T47D (cell line): ENCODE measurements at places on chromosomes 4 and X.

GRCh38 chr4:158444621-158445020 is 77.1 kb upstream of the RXFP1 start:
- DNase-seq = no peak

- no peak for DNase-seq
Observed at GRCh38 chr4:29278585-29278984, 1441.6 kb upstream of the PCDH7 start.

- no peak for DNase-seq
Observed at GRCh38 chr4:153440475-153440874, 25.7 kb upstream of the TMEM131L start.

DNA sequence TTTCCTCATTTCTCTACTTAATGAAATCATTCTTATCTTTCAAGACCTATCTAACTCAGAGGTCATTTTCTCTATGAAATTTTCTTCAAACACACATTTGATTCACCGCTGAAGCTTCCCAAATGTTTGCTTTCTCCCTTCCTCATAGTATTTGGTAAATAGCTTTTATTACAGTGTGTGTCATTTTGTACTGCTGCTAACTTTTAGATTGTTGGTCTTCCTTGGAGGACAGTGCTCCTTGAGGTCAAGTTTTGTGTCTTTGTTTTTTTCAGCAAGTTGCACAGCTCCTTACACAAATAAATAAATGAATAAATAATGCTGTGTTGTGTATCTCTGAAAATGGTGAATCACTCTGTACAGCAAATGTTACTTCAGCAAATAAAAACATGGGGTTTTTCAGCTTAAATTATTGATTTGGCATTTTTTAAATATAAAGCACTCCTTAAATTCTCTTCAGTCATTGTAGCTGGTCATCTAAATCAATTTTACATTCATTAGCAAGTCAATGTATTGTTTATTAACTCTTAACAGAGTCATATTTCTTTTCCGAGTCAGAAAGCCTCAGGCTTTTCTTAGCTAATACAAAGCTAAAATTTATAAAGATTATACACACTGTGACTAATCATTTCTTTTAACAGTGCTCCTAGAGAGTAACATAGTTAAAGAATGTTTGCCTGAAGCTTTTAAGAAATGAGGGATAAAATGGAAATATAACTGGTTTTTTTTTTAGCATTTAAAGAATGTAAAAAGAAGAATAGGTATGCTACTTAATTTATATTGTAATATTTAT is 30.1 kb upstream of the MAD2L1 start:
- DNase-seq = no peak

- peak; percentile 7 for DNase-seq
Observed at GRCh38 chr4:150145090-150145945, 67.1 kb downstream of the DCLK2 start.

DNA sequence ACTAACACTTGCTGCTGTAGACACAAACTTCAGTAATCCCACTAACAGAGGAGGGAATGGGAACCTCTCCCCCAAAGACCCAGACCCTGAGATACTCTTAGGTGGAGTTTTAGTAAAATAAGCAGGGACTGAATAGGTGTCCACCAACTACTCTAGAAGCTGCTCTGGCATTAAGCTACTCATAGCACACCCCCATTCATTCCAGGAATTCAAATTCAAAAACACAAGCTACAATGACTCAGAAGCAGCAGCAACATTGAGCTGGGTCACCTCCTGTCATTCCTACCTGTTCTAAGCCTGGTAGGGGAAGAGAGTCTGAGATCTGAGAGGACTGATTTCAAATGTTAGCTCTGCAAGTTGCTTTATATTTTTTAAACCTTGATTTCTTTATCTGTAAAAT is 135.4 kb upstream of the FRMPD4 start:
- no peak for DNase-seq

GRCh38 chr4:100879471-100879870 is 361.6 kb upstream of the EMCN start:
- DNase-seq = no peak

DNA sequence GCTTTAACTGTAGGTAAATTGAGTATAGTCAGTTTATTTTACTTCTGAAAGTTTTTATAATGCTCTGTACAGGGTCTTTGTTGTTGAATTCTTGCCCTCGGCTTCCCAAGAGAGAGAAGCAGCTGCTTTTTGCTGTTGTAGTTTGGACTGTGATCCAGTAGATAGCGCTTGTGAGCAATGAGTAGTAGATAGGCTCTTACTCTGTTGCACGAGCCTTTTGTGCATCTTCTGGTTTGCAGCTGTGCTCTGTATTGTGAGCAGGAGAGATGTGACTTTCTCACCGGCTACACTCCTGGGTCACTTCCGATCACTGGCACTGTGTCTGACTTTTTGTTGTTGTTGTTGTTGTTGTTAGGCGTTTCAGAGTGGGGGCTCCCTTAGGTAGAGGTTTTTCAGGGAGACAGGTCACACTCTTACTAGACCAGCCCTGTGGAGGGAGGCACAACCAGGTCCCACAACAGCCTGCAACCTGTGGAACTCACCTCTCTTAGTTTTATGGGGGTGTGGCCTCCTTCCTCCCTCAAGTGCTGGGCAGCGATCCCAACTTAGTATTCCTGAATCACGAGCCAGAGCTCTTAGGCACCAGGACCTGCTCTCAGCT is 822.1 kb upstream of the GALNTL6 start:
- DNase-seq = peak; percentile 3

DNA sequence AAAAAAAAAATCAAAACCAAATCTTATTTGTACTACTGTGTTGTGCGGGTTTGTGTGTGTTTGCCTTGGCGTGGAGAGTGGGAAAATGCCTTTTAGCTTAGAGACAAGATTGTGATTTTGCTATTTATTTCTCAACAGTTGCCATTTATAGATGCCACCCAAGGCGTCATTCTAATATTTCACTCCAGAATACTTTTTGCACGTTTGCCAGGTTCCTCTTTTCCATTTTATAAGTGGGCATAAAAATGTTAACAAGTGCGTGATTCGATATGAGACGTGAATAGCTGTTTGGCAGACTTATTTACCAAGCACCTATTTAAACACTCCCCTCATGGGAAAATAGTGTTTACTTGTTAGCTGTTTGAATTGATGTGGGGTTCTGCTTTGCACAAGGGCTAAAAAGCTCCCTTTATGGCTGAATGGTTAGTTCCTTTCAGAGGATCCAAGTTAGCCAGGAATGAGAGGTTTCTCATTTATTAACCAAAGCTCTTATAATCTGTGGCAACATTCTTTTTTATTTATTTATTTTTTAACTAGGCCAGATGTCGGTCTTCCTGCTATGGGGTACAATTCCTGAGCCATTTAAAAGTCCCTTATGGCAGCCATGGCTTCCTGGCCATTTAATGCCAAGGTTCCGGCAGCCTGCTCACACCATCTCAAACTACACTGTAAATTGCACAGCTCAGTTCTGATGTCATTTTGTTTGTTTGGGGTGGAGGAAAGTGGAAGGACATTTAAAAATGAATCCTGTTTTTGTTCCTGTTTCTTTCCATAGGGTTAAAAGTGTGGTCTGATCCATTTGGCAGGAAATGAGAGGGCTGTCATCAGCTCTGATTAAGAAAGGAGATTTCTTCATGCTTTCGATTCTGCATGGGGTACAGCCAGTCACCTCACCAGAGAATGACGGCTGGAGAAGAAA is 14.6 kb downstream of the SMIM20 start:
- no peak for DNase-seq

GRCh38 chrX:9355739-9356138 is 109.1 kb upstream of the TBL1X start:
- no peak for DNase-seq

DNA sequence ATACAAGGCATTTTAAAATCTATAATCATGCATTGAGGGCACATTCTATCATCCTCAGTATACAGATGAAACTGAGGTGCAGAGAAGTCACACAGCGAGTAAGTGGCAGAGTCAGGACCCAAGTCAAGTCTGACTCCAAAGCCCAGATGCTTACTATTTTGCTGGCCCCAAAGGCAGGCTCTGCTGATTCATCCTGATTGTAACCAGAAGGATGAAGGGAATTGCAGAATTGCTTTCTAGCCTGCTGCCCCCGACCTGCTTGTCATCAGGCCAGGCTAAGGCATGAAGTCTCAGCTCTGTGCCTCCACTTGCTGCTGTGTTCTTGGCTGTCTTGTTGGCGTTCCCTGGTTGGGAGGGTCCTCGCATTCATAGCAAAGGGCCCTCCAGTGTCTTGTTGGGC is 62.7 kb downstream of the SLC9A6 start:
- DNase-seq = no peak

DNA sequence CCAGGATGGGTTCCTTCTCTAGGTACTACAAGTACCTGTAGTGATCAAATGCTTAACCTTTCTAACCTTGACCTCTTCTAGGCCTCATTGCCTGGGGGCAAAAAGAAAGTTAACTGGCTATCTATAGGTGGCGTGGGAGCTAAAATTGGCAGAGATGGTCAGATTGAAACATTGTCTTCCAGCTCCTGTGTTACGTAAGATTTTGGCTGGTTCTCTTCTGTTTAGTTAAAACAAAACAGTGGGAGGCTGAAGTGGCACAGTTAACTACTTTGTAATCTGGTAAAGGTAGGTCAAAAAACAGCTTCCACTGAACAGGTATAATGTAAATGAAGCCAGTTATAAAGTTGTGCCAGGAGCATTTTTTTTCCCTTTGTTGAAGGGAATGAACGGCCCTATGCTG is 115.2 kb downstream of the MBNL3 start:
- DNase-seq = no peak

GRCh38 chr4:61245069-61245714 is 45.1 kb downstream of the ADGRL3 start:
- DNase-seq = no peak

GRCh38 chrX:115311139-115311538 is 21.6 kb downstream of the LUZP4 start:
- no peak for DNase-seq

GRCh38 chrX:101605728-101606127 is 12.1 kb downstream of the ARMCX6 start:
- DNase-seq = no peak

- no peak for DNase-seq
Observed at GRCh38 chr4:25113915-25114904, 46.0 kb downstream of the SEPSECS start.

DNA sequence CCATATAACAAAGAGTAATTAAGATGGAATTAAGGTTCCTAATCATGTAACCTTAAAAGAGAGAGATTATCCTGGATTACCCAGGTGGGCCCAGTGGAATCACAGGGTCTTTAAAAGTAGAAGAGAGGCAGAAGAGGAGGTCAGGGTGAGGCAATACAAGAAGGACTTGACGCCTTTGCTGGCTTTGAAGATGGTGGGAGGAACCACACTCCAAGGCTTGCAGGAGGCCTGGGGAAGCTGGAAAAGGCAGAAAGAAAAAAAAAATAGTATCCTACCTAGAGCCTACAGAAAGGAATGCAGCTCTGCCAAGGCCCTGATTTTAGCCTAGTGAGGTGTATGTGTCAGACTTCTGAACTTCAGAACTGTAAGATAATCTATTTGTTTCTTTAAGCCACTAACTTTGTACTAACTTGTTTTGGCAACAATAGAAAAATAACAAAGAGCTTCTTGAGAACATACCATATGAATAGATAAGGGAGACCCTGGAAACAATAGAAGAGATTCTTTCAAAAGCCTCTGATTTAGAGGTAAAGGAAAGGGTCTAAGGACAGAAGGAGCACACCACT is 229.9 kb upstream of the TTC29 start:
- DNase-seq = no peak

DNA sequence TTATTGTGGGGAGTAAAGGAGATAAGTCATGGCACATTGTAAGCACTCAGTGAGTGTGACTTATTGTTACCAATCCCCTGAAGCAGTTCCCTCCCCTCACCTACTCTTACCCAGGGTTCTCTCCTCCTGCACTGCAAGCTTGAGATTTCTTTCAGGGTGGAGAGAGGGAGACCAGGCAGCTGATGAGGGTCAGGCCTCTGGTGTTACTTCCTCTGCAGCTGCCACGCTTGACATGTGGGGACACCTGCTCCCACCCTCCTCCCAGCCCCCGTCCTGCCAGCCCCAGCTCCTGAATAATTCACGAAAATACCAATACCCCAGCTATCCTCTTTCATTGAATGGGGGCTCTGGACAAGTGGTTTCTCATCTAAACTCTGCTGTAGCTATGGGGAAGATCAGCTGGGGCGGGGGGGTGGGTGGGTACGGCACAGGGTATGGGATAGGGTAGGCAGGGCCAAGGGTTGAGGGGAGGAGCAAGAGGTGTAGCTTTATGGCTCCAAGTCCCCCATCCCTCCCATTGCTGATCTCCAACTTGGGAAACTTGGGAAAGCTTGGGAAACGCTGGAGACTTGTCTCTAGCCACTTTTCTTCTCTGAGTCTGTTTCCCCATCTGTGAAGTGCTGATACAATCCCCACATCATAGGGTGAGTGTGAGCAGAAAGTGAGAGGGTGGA is 148.5 kb upstream of the PJA1 start:
- no peak for DNase-seq

- no peak for DNase-seq
Observed at GRCh38 chrX:16185725-16186136, 18.4 kb downstream of the MAGEB17 start.

- no peak for DNase-seq
Observed at GRCh38 chr4:115865736-115866135, 752.3 kb upstream of the NDST4 start.

DNA sequence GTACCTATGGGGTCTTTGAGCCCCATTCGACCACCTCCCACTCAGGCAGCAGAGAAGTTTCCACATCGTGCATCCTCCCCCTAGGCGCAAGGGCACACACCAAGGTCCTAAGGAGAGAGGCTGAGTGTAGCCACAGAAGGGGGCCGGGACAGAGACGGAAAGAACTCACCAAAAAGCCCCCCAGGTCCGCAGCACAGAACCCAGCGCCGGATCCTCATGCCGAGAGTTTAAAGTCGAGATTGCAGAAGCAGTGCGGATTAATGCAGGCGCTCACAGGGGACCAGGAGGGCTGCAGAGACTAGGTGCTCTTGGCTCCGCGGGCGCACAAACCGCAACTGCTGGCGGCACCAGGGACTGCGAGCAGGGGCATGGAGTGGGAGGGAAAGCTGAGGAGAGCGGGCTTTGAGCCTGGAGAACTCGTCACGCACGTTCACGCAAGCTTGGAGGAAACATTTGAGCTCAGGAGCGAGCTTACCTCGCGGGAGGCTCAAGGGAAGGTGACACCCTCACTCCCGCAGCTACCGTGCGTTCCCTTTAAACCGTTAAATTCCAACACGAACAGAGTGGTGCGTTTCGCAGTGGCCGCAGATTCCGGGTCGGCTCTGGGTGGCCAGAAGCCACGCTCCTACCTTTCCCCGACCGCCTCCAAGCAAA is 8.5 kb downstream of the NKX3-2 start:
- peak; percentile 16 for DNase-seq

- DNase-seq = no peak
Observed at GRCh38 chrX:2342281-2342688, 158.5 kb downstream of the DHRSX start.

GRCh38 chrX:74509989-74510388 is 88.7 kb downstream of the SLC16A2 start:
- DNase-seq = no peak

- peak; percentile 89 for DNase-seq
Observed at GRCh38 chrX:12978205-12979025, 3.5 kb downstream of the TMSB4X start.
